ENCODE measurements at places on chromosomes 1 and 21.

GRCh38 chr1:3564921-3565831, 46.1 kb downstream of the MEGF6 start:
- DNase-seq: peak; percentile 71

DNA sequence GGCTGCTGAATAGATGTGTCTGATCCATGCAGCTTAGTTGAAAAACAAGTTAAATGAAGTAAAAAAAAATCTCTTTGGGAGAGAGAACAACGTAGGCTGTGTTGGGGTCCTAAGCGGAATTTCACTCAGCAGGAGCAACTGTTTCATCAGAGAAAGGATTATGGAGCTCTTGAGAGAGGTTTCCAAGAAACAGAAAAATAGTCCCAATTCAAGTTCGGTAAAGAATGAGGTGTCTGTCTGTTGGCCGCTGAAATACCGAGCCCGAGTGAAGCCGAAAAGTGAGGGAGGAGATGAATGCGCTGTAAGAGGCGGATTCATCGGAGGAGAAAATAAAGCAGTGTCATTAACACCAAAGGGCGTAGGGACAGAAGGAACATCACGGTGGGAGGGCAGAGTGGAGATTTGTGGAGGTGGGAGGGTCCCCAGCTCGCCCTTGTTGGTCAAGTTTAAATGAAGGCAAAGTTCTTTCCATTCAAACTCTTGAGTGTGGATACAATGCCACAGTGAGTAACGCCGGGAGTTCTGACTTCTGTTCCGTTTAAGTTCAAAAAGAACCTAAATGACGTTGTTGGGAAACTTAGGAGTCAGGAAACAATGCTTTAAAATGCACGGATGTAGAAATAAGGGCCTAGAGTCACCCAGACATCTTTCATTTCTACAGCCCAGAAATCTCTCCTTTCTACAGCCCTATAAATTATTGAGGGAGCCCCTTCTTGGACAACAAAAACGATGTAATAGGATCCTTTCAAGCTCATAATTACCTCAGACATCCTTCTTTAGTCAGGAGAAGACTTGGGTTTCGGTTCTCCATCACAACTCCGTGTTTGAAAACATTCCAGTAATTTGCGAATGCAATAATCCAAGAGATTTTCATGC, 15.6 kb upstream of the SLC45A1 start:
- no peak for DNase-seq

DNA sequence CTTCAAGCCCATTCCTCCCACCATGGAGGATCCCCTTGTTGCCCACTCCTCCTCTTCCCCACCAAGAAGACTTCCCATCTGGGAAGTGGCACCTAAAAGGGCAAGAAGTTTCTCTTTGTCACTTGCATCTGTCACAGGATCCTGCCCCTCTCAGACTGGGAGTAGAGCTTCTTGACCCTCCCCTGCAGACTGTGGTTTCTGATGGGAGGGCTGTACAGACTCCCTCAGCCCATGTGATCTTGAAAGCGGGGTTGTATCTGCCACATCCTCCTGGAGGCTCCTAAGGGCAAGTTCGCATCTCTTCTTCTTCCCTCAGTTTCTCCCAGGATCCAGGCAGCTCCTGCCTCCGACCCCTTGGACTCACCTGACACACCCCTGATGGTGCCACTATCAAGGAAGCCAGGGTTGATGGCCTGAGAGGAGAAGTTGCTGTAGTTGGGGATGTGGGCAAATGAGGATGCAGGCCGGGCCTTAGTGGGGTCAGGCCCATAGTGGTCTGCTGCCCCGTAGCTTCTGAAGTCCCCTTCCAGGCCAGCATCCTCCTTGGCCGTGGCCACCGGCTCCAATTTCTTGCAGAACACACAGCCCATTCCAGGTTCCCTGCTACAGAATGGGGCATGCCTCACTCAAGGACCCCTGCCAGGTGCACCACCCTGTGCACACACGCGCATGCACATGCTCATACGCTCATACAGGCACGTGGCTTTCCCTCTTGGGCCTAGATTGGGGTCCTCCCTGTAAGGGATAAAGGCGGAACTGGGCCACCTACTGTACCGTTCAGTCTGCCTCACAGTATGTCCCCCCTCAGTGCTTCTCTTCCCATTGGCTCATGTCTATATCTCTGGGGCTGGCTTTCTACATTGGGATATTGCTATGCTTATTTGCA, 11.4 kb downstream of the FGR start:
- no peak for DNase-seq

GRCh38 chr1:6243053-6243834, 735 bp upstream of the HES3 start:
- no peak for DNase-seq

GRCh38 chr1:222910699-222911098, 95.9 kb downstream of the DISP1 start:
- DNase-seq: no peak

GRCh38 chr1:161229896-161230295, 4.0 kb downstream of the TOMM40L start:
- DNase-seq: peak; percentile 67

DNA sequence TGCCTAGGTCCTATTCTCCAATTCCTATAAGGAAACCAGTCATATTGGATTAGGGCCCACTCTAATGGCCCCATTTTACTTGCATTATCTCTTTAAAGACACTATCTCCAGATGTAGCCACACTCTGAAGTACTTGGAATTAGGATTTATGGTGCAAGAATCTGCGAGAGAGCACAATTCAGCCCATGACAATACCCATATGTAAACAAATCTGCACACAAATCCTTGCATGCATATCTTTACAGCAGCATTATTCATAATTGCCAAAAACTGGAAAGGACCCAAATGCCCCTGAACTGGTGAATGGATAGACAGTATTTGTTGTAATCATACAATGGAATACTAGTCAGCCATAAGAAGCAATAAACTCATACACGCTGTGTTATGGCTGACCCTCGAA, 229.8 kb upstream of the ADAMTS5 start:
- DNase-seq: no peak

- DNase-seq: no peak
Observed at GRCh38 chr1:29525941-29526340, 289.6 kb downstream of the PTPRU start.

DNA sequence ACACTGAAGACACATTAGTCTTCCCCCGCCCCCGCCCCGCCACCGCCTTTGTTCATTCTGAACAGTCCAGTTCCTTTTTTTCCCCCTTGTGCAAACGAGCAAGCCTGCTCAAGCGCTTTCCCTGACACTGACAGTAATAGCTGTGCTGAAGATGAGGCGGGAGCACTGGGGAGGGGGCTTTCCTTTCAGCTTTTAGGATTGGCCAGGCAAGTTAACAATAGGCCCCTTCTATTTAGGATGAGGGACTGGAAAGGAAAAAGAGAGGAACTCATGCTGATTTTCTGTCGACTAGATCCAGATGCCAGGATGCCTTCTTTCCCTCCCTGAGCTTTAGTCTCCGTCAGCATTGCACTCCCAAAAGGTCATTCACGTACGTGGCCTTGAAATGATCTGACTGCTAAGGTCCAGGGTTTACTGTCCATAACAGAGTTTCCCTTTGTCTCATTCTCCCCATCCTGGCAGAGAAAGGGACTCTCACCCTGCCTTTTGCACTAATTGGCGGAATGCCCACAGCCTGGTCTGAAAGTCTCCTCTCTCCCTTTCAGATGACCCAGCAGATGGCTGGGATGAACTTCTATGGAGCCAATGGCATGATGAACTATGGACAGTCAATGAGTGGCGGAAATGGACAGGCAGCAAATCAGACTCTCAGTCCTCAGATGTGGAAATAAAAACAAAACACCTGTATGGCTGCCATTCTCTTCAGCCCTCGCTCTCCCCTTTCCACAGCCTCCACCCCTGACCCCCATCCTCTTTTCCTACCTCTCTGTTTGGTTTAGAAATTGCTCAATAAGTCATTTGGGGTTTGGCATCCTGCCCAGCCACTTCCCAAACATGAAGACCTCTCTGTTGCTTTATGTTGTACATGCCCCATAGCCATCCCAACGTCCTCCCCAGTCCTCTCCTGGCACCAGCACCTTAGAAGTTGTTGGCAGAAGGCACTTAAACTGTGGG, 28.6 kb upstream of the ZFP69B start:
- DNase-seq: no peak

DNA sequence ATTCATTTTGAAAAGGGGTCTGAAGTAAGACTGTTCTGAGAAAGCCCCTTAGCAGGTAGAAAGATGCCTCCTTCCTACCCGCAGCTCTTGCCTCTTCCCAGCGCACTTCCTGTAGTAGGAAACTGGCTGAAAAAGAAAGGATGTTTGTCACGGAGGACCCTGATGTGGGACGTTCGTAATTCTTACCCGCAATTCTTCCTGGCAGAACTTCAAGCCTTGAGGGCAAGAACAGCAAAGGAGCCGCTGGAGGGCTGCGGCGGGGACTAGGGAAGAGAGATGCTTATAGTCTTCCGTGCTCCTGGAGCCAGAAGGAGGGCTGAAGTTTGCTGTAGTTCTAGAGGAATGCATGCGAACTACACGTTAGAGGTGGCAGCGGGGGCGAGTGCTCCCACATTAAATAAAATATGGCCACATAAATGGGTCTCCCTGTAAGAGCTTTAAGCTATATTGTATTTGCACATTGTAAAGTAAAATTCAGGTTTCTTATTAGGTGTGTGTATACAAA, 6.3 kb downstream of the C1orf53 start:
- no peak for DNase-seq

- DNase-seq: no peak
Observed at GRCh38 chr1:221963742-221964141, 221.9 kb upstream of the DUSP10 start.

DNA sequence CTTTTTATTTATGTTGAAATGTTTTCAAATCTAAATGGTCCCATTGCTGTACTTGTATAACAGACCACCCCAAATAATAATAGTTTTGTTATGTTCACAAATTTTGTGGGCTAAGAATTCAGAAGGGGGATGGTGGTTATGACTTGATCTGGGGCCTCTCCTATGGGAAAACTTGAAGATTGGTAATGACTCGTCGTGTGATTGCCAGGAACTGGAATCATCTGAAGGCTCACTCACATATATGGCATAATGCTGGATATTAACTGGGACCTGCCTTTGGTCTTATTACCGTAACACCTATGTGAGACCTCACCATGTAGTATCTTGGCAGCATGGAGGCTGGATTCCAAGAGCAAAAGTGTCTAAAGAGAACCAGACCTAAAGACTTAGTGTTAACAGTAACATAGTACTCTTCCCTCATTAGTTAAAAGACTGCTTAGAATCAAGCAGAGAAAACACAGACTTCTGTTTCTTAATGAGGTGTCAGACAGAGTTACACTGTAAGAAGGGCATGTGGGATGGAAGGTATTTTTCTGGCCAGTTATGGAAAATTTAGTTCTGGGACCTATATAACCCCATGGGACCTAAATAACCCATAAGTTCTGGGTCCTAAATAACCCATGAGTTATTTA, 11.9 kb downstream of the LYPLAL1 start:
- DNase-seq: no peak

DNA sequence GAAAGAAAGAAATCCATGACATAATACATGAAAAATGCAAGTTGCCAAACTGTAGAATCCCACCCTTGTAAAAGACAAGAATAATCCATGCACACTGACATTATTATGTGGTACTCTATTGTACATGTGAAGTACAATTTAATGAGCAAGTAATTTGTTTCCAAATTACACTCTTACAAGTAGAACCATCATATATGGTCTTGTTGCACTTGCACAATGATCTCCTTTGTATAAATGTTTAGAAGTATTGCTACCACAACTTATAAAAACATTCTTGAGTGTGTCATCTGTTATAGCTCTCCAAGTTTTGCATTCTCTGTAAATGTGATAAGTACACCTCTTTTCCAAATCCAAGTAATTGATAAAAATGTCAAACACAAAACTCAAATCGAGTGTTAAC, 29.1 kb upstream of the ZNF281 start:
- DNase-seq: no peak

- no peak for DNase-seq
Observed at GRCh38 chr1:159999204-159999603, 32.6 kb downstream of the PIGM start.

DNA sequence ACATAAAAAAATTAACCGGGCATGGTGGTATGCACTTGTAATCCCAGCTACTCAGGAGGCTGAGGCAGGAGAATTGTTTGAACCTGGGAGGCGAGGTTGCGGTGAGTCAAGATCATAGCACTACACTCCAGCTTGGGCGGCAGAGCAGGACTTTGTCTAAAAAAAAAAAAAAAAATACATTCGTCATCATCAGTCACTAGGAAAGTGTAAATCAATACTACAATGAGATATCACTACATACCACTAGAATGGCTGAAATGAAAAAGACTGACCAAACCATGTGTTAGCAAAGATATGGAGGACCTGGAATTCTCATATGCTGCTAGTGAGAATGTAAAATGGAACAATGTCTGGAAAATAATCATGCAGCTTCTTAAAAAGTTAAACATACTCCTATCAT, 9.3 kb downstream of the SPATA45 start:
- DNase-seq: no peak

DNA sequence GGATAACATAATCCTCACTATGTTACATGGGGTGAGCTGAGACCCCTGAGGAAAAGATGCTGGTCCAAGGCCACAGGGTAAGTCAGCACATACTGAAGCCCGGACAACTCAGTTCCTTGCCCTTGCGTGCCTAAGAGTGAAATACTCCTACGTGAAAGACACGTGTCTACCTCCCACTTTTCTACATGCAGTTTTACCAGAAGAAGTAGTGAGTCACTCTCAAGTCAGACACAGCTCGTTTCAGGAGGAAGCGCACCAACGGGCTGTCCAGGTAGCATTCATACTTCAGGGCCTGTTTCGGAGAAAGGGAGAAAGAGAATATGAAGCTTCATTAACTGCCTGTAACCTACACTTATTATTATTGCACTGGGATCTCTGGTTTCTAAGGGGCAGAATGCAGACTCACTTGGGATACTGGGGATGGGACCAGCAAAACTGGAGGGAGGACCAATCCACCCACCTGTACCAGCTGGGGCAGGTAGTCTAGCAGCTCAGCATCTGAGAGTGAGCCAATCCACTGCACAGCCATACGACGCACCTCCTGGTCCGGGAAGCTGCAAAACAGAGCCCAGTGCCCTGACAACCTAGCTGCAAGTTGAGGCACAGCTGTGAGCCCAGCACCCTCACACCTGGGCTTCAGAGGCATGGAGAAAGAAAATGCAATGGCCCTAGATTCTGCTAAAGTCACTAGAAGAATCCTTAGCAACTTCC, 32.4 kb upstream of the PPP1R15B start:
- no peak for DNase-seq

- DNase-seq: peak; percentile 23
Observed at GRCh38 chr1:230282157-230282556, 144.0 kb downstream of the PGBD5 start.

GRCh38 chr1:62175568-62176179, 19.0 kb upstream of the L1TD1 start:
- peak; percentile 70 for DNase-seq

DNA sequence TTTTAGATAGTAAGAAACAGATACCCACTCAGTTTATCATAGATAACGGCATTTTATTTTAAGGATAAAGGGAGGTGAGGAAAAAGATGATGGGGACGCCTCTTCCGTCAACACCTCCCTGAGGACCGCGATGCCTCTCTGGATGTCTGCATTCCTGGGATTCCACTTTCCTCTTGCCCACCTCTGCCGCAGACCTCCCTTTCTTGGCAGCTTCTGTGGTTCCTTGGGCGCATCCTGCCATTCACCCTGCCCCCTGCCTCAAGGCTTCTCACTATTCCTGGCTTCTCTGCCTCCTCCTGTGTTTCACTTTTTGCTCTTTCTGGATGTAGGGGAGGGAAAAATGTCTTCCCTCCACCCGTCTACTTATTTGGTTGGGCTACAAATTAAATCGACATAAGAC, 19.9 kb downstream of the HUNK start:
- DNase-seq: no peak

Measured in NAMALWA (cell line).